ENCODE measurements at places on chromosomes 7 and 10.

- DNase-seq = no peak
These were observed 63.2 kb downstream of the CCNY start for GRCh38 chr10:35399414-35400009.

DNA sequence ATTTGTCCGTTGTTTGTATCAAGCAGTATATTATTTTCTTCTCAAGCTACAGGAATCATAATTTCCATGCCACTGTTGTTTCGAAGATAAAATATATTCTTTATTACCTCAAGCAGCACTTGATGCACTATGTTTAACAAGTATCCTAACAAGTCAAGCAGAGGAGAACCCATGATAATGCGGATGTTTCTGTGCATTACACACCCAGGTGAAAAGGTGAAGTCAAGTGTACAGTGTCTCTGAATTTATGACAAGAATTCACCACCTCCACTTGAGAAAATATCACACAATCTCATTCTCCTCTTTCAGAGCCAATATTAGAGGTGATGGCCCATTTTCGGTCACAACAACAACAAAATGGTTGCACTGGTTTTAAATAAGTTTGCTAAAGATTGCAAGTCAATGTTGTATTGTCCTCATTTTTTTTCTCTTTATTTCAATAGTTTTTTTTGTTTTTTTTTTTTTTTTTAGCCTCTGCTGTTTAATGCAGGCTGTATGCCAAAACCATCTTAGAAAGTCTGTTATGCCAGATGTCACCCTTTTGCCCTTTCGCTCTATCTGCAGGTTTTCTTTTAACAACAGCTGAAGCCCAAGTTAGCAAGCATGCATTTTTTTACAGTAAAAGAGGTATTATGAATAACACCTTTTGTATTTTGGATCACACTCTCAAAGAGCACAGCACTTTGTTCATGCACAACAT is 568.7 kb upstream of the LRRN3 start:
- no peak for DNase-seq

GRCh38 chr10:48473704-48474103 is 131.2 kb downstream of the ARHGAP22 start:
- DNase-seq = no peak

DNA sequence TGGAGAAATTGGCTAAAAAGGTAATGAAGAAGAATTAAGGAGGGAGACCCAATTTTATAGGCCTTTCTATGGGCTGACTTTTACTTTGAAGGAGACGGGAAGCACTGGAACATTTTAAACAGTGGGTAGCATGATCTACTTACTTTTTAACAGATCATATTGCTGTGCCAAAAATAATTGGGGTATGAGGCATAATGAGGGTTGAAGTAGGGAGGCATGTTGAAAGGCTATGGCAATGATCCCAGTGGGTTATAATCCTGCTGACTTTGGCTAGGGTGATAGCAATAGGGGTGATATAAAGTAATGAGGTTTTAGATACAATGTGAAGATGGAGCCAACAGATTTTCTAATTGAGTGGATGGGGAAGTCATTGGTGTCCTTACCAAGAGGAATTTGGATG is 73.2 kb downstream of the GPR37 start:
- DNase-seq = no peak

DNA sequence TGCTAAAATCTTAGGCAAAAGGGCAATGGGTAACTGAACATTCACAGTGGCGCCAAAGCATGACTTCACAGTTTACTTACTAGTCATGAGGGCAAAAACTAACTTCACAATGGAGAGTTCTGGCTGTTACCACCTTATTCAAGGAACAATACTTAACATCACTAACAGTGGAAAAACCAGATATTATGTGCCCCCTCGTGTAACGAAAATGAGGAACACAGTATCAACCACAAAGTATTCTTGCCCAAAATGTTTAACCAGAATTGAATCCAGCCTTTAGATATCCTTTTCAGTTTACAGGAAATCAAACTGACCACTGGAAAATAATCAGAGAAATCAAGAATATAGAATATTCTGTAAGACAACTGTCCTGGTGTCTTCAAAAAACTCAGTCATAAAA is 9.5 kb downstream of the C7orf25 start:
- no peak for DNase-seq

GRCh38 chr10:121753726-121754476 is 155.7 kb upstream of the FGFR2 start:
- DNase-seq = no peak

DNA sequence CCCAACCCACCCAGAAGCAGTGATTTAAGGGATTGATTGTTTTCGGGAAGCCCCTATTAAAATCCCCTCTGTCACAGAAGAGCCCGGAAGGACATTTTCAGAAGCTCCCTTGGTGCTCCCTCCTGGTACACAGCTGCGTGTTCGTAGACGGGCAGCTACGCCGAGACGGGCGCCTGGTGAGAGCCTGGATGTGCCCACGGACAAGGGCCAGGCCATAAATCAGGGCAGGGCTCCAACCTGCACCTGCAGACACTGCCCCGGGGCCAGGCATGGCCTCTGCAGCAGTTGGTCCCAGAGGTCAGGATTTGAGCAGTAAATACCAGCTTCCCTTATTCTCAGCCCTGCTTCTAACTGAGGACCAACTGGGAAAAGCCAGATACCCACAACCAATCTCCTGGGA is 106.8 kb downstream of the PAXIP1 start:
- no peak for DNase-seq

DNA sequence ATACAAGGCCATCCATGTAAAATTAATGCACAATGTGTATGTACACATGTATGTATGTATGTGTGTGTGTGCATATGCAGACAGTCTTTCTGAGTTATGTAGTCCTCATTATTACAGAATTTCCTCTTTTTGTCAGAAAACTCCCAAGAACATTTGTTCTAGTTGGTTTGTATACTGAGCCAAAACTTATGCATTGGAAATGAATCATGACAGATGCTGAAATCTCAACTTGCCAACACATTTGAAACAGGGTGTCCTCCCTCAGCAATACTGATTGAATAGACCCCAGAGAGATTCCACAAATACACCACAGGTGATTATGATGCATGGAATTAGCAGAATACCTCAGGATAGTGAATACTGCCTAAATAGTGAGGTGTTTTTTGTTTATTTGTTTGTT is 472.9 kb upstream of the PCDH15 start:
- no peak for DNase-seq

DNA sequence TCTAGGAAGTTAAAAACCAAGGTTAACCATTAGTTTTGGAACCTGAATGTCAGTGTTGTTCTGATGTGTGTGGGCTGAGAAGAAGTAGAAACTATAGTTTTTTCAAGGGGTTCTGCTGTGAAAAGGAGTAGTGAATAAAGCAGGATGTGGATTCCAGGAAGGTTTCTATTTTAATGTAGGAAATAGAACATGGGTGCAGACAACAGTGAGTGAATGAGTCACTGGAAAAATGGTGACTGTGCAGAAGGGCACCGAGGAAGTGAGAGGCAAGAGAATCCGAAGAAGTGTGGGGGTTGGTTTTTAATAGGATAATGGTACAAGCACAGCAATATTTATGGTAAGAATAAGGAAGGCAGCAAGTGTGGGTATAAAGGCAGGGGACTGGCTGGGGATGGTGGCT is 120.4 kb downstream of the ARHGAP21 start:
- DNase-seq = no peak

- DNase-seq = no peak
These were observed 3.8 kb downstream of the MCM10 start for GRCh38 chr10:13165177-13165576.

DNA sequence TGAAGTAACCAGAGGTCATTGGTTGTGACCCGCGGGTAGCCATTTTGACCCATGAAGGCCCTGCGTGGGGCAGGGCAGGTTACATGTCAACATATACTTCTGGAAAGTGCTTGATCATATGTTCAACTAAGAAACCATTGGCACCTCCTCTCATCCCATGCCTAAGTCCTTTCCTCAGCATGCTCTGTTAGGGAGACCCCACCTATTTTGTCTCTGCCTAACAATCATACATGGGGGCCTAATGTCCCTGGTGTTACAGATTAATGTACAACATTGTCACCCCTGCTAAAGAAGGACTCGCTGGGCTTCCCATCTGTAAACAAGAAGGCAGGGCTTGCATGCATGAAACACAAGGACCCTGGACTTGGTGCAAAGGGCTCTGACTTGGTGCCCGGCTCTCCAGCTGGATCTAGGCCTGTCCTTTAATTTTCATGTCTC is 133.7 kb upstream of the TNS3 start:
- DNase-seq = no peak

GRCh38 chr7:116511552-116512519 is 12.3 kb downstream of the CAV2 start:
- no peak for DNase-seq

DNA sequence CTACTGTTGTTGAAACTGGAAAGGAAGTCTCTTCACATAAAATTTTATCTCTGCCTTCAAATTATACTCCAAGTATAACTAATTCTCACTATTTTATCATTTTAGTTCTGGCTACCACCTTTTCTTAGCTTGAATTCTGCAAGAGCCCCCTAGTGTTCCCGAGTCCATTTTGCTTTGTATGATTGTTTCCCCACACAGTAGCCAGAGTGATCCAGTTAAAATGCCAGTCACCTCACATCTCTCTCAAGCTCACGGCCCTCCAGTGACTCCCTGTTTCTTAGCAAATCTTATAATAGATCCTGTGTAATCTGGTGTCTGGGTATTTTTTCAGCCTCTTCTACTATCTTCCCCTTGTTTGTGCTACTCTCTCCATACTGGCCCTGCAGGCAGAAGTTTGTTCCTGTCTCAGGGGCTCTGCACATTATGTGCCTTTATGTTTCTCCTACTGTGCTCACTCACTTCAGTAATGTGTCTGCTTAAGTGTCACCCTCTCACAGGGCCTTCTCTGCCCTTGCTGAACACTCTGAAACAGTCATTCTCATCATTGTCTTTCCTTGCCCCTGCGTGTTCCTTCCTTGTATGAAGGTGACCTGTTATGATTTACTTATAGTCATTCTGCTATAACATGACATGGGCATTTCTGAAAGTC is 8.9 kb downstream of the WAC start:
- DNase-seq = no peak

DNA sequence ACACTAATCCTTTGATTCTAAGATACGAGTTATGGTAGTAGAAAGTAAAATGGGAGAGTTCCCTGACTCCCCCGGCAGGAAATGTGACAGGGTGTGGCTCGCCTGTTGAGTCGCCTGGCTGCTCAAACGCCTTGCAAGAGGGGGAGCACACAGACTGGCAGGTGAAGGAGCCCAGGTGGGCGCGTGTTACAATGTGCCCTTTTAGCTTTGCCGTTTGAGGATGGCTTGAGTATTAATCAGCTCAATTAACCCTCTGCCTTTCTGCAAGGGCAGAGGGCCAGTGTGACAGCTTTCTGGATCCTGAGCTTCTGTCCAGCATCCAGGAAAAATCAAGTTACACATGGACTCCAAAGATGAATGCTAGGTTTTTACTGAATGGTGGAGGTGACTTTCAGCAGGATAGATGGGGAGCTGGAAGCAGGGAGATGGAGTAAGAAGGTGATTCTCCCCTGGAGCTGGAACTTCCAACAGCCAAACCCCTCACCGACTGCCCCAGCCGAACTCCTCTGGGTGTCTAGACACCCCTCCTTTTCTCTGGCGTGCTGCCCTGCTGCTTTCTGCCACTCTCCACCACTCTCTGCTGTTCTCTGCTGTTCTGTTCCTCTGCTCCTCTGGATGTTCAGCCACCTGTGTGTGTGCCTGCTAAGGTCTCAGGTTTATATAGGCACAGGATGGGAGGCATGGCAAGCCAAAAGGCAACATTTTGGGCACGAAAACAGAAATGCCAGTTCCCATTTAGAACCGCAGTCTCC is 548.8 kb upstream of the KCND2 start:
- DNase-seq = no peak

DNA sequence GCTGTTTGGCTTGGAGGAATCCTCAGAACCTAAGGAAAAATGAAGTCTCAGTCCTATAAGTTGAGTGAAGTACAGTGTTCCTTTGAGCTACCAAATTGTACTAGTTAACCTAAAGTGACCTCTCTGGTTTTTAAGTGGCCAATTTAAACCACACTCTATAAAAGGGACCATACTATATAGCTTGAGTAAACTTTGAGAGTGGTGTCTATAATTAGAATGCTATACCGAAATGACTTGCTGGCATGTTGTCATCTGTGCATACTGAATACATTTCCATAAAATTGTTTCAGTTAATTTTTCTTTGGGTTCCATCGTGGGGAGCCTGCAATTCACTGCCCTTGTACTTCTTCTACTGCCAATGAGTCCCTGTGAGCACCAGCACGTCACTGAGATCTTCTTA is 151.1 kb downstream of the DKK1 start:
- DNase-seq = no peak

- no peak for DNase-seq
These were observed 554.1 kb downstream of the TNS3 start for GRCh38 chr7:47027695-47028240.

GRCh38 chr7:100141555-100141949 is 7.2 kb upstream of the LAMTOR4 start:
- DNase-seq = no peak

GRCh38 chr10:125144693-125145623 is 15.4 kb downstream of the CTBP2 start:
- DNase-seq = no peak

- DNase-seq = no peak
These were observed 672.2 kb upstream of the LRRN3 start for GRCh38 chr7:110418659-110419280.

GRCh38 chr7:131547589-131547988 is 8.8 kb downstream of the PODXL start:
- DNase-seq = no peak

GRCh38 chr7:111752022-111752582 is 189.8 kb upstream of the IMMP2L start:
- DNase-seq = peak; percentile 33

- no peak for DNase-seq
These were observed 75.4 kb downstream of the EGFR start for GRCh38 chr7:55094092-55094690.

- DNase-seq = no peak
These were observed 18.1 kb downstream of the STRA8 start for GRCh38 chr7:135251496-135252391.

- no peak for DNase-seq
These were observed 104.3 kb upstream of the STEAP1B start for GRCh38 chr7:22604246-22604645.

DNA sequence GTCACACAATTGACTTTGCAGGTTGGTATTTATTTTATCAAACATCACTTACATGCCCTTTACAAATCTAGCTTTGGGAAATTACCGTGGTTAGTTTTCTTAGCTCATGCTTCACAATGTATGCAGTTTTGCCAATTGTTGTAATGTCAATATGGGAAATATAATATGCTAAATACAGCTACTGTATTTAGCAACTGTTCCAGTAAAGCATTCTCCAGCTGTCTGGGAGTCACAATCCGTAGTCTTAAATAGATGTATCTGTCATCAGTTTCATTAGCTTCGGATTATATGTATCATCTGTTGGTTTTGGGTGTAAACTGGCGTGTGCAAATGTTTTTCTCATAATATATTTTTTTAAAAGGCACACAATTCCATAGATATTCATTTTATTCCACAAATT is 19.4 kb upstream of the AHR start:
- DNase-seq = no peak

- DNase-seq = no peak
These were observed 116.1 kb downstream of the FANK1 start for GRCh38 chr10:126012485-126012884.

- DNase-seq = no peak
These were observed 5.2 kb downstream of the CHPF2 start for GRCh38 chr7:151237244-151238189.

All from activated T-cell treated with anti-CD3 and anti-CD28 coated beads, Interleukin-2, amount 50 U/mL, for 1 hour (primary cell).